ENCODE measurements at places on chromosomes 5 and 9.
A peak's percentile ranks its signal among the peaks of the same experiment; 100 is the strongest.

DNA sequence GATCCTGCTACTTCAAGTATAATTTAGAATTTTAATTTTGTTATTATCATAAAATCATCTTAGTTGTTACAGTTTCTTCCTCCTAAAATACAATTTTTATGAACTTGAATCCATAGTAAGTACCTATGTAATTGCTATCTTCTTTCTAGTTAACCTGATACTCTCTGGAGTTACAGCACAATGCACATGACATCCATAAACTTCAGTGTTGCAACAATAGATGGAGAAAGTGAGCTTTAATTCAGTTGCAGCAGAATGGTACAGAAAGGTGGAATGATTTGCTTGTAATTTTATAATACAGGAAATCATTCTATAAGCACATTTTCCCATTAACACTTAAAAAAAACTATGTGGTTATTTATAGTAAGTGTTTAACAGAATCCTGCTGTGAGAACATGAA, 372.0 kb downstream of the CDH9 start:
- DNase-seq, result no peak

DNA sequence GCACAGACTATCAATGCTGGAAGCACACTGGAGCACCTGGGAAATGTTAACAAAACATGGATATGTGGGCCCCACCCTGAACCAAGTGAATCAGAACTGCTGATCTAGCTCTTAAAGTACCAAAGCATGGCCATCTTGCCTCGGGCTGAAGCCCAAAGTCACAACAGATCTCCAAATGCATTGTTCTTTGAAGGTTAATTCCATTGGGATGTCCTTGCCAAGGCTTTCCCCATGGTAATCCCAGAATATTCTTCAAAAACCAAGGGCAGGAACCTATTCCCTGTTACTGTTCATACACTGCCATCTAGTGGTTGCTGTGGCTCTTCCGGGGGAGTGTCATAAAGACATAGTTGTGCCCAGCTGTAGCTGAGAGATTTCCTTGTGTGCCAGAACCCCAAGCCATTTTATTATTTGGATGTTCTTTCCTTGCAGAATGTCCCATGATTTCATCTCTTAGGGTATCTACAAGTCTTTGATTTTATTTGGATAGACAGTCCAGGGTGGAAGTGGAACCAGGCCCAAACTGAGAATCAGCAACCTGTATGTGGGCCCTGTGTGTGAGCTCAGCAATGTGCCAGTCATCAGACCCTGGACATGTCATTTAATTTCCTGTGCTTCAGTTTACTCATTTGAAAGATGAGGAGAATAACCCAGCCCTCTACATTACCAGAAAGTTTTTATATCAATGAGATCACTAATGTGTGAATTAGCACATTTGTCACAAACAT, 290.0 kb downstream of the ACTL7B start:
- no peak for DNase-seq

DNA sequence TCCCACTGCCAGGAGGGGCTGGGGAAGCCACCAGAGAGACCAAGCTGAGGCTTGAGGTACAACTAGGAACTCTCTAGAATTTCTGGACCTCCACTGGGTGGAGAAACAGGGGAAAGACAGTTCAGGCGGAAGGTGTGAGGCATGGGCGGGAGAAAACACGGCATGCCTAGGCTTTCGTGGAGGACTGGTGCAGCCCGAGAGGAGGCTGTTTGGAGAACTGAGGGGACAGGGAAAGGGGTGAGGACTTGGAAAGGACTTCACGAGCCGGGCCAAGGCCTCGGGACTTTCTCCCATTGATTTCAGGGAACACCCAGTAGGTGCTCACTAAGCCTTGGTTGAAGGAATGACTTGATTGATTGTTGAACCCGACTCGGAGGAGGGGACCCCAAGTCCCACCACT, 9.5 kb upstream of the ADGRD2 start:
- no peak for DNase-seq

DNA sequence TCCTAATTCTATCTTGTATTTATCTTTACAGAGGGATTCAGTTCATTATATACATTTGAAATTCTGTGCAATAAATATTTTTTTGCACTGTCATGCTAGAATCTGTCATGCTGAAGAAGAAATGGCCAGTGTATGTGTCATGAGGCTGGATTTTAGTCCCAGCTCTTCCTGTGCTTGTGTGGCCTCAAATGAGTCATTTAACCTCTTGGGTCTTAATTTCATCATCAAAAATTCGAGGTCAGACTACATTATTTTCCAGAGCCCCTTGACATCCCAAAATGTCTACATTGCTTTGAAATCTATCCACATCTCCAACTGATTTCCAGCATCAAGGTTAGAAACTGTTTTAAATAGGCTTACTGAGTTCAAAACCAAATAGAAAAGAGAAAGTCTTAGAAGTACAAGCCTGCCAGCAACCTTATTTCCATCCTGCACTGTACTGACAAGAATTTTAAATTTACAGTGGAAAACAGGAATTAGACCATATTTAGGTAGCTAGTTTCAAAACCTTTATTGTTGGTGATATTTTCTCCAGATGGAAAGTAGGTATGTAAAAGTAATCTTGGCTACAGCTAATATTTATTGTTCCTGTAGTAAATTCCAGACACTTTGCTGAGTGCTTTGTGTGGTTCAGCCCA, 96.7 kb upstream of the MAMDC2 start:
- no peak for DNase-seq

DNA sequence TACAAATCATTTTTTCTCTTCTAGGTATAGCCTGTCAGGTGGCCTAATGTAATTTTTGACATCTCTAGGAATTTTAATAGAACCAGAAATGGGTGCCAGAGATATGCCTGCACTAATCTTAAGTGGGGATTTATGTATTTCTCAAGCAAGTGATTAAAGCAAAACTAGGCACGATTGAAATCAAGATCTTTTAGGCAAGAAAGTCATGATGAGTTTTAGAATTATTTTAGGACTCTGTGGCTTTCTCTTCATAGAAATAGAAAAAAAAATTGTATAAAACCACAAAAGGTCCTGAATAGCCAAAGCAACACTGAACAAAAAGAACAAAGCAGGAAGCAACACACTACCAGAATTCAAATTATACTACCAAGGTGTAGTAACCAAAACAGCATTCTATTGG, 952 bp upstream of the AMACR start:
- no peak for DNase-seq

GRCh38 chr5:114660791-114661190, 298.9 kb downstream of the KCNN2 start:
- no peak for DNase-seq

- DNase-seq, result no peak
Observed at GRCh38 chr5:133297293-133297692, 245.5 kb downstream of the HSPA4 start.

DNA sequence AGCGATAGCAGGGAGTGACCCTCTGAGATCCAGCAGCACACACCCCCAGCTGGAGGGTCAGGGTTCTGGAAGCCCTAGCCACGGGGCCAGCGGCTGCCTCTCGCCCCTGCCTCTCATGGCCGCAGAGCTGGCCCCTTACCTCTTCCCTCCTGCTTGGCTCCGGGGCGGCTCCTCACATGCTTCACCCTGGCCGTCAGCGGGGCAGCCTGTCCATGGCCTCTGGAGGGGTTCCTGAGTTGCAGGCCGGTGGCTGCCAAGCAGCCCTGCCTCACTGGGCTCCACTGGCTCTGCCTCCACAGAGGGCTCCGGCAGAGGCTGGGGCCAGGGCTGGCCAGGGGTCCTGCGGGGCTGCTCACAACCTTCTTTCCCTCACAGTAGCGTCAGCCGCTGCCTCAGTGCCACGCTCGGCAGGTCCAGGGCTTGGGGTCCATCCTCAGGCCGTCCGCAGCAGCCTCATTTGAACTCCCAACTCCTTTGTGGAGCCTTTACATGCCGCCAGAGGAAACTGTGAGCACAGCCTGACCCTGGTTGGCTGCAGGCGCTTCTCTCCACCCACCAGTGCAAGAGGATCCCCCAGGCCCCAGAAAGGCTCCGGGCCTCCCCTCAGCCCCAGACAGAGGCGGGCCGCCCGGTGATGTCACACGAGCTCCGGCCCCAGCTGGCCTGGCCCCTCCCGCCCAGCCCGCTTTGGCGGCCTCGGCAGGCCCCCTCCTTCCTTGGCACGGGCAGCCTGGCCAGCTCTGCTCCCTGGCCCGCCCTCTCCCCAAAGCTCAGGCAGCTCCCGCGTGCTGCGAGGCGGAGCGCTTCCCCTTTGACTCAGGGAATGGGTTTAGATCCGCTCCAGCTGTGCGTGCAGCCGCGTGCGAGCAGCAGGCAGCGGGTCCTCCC, at the start of gene ANGPTL2:
Gene ANGPTL2, minus strand, starts transcription at position 460 of the 888 bp plus-strand sequence. CDS start 13,904 bp downstream, outside the sequence.
- DNase-seq, result peak; percentile 9

GRCh38 chr9:131595696-131596429, 50.5 kb downstream of the PRRT1B start:
- no peak for DNase-seq

DNA sequence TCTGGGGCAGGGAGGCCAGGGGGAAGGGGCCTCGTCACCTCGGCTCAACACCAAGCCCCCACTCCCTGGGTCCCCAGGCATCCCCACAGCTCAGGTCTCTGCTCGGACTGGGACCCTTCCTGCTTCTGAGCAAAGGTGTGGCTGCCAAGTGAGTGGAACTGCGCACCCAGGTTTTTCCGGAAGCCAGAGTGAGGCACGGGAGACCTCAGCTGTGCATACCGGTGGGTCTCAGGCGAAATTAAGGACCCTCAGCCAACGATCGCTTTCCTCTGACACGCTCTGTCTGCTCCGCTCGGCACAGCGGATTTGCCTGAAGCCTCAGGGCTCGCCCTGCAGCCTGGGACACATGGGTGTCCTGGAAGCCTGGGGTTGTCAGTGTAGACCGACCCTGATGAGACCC, 41.0 kb upstream of the IRX4 start:
- no peak for DNase-seq

DNA sequence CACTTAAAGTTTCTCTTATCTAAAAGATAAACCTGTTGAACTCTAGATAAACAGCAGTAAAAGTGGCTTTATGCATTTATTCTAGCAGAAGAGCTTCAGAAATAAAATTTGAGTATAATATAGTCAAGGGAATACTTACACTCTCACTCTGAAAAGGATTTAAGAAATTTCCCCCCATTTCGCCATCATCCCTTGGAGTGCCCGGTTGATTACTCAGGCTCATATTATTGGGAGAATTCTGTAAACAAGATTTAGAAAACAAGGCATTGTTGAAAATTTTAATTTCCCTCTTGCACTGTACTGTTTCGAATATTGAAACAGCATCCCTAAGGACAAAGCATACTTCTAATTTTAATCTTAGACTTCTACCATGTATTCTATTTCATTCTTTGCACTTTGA, 34.5 kb upstream of the ACOT12 start:
- DNase-seq, result no peak

GRCh38 chr9:76101075-76101474, 210.6 kb downstream of the PCSK5 start:
- no peak for DNase-seq

DNA sequence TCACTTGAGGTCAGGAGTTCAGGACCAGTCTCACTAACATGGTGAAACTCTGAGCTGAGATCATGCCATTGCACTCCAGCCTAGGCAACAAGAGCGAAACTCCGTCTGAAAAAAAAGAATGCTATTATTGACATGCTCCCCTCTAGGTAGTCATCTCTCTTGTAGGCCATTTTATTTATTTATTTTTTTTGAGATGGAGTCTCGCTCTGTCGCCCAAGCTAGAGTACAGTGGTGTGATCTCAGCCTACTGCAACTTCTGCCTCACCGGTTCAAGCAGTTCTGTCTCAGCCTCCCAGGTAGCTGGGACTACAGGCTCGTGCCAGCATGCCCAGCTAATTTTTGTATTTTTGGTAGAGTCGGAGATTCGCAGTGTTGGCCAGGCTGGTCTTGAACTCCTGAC, 20.6 kb upstream of the NIM1K start:
- DNase-seq, result no peak

DNA sequence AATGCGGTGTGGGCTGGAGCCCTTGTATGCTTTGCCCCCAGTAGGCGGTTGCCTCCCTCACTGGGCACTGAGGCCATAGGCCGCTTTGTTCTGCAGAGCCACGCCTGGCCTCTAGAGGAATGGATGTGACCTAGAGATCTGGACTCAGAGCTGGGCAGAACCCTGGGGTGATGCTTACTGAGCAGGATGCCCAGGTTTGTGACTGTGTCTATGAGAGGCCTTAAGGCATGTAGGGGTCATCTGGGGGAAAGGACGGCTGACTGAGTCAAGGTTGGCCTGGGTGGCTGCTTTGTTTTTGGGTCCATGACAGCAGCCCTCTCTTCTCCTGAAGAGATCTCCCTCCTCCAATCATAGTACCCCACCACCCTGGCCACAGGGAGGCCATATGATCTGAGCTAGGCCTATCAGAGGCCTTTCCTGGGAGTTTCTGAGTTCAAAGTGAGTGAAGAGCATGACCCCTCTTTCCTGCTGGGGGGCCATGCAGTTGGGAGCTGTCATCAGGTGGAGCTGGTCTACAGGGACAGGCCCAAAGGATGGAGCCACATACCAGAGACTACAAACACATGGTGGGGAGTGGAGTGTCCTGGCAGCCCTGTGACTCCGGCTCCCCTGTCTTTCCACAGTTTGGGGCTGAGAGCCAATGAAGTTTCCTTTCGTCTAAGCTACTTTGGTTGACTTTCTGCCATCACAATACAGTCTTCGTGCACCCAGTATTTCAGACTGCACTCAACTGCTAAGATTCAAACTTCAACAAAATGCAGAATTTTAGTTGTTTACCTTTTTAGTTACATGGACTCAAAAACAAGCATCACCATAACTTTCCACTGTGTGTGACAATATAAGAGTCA, 165.4 kb downstream of the AUH start:
- DNase-seq, result no peak

DNA sequence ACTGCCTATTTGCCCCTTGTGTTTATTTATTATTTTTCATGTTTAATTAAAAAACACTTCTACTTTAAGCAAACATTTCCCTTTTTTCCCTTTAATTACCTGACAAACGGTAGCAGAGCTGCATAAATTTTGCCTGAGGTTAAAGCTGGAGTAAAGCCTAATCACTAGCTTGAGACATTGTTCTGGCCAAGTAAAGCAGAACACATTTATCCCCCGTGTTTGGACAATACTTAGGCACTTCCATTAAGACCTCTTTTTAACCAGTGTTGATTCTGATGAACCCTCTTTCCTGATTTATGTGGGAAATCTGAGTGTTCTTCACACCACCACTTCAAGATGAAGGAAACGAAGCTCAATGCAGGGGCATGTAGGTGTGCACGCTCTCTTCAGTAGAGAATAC, 54.5 kb downstream of the BNC2 start:
- no peak for DNase-seq

- DNase-seq, result no peak
Observed at GRCh38 chr5:179605026-179605833, 18.2 kb downstream of the HNRNPH1 start.

GRCh38 chr5:8247049-8247899, 378.3 kb downstream of the MTRR start:
- DNase-seq, result no peak

DNA sequence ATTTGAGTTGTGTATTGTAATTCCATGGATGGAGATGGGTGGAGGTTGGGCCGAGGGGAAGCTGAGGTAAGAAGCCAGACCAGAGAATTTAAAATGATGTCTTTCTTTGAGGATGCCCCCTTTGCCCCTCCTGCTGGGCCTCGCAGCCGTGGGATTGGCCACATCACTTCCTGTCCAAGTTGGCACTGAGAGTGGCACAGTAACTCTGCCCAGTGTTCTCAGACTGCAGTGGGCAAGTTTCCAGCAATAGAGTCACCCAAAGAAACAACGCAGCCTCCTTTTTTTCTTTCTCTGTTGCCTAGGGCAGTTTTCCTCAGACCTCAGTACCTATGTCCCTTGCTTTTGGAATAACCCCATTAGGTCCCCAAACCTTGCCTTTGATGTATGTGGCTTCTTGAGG, 306.6 kb upstream of the DMRT1 start:
- no peak for DNase-seq
